ENCODE measurements at places on chromosomes 2 and 18.

DNA sequence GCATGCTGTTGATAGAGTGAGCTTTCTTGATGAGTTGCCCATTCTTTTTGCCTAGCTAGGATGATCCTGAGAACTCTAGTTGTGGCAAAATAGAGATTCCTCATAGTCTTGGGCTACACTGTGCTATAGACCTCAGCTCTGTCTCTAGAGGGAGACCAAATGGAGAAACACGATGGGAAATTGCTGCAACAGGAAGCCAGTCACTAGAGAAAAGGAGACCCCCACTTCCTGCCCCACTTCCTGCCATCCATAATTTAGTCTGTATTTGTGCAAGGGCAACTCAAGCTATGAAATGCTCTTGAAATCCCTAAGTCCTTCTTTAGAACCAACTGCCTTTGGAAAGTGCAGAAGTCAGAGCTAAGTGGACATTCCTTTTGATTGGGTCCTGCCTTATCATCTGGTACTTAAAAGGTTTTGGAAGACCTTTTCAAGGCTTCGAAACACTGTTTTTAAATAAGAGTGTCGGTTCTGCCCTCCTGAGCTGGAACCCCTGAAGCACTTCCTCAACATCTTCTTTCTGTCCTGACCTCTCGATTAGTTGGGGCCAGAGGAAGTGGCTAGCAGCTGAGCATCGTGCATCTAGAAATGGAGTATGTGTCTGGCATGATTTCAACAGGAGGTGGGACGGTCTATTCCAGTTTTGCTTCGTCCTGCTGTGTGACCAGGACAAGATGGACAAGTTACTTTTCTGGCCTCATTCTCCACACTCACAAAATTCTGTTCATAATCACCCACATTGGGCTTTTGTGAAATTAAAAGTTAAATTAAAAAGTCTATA lies 8.6 kb upstream of the KCNE4 start:
- no peak for DNase-seq

GRCh38 chr2:69422198-69422597 lies 15.0 kb downstream of the NFU1 start:
- no peak for DNase-seq

GRCh38 chr18:9869715-9870430 lies 15.9 kb upstream of the TXNDC2 start:
- no peak for DNase-seq

DNA sequence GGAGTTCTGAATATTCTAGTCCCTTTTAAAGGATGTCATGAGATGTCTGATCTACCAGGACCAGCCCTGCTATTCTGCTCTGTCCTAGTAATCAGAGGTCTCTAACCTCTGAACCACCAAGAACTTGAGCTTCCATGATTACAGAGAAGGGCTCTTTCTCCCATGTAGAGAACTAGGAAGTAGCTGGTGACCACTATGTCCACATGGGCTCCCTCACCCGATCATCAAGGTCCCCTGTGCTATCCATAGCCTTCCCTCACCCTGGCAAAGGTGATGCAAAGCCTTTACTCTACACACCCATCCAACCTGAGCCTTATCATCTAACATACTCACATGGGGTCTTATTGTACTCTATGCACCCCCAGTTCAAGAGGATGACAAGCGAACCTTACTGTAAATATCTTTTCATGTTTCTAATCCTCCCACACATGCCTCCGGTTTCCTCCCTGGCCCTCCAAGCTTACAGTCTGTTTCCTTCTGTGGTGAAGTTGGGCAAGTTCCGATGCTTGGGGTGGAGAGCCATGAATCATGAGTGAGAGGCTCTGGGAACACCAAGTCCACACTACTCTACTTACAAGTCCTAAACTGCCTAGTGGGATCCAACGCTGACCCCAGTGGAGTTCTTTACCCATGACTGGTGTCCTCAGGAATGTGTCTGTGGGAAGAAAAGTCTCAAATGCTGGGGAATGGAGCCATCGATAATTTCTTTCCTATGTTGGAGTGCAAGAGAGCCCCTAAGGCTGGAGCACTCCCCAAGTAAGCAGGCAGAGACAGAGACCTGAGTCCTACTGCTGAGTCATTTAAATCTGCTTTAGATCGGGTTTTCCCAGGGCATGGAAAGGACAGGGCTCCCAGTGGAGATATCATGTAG lies 73.3 kb upstream of the KLF7 start:
- DNase-seq, result peak; percentile 64

GRCh38 chr18:59238385-59238784 lies 18.4 kb downstream of the GRP start:
- DNase-seq, result no peak

DNA sequence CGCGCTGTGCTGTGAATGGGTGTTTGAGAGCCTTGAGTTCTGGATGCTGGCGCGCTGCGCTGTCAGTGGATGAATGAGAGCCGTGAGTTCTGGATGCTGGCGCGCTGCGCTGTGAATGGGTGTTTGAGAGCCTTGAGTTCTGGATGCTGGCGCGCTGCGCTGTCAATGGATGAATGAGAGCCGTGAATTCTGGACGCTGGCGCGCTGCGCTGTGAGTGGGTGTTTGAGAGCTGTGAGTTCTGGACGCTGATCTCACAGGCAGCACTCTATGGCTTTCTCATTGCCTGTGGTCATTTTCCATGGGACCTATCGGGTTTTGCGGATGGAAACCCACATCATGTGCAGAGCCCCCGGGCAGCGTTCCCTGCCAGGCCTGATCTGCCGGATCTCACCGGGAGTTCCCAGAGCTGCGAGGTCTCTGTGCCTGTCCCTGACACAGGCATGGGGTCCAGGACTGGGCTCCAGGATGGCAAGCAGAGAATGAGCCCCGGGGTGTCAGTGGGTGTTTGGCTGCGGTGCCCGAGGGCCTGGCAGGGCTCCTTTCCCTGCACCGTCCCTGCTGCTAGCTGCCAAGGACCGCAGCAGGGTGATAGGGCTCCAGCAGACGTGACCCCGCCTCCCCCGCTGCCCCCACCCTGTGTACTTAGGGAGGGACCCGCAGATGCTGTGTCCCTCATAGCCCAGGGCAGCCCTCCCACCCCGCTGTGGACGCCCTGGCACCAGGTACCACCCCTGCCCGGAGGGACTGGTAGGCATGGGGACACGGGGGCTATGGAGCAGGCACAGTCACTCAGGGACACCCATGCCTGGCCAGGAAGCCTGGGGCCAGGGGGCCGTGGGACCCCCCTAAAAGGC lies 9.7 kb downstream of the PDCD1 start:
- no peak for DNase-seq

DNA sequence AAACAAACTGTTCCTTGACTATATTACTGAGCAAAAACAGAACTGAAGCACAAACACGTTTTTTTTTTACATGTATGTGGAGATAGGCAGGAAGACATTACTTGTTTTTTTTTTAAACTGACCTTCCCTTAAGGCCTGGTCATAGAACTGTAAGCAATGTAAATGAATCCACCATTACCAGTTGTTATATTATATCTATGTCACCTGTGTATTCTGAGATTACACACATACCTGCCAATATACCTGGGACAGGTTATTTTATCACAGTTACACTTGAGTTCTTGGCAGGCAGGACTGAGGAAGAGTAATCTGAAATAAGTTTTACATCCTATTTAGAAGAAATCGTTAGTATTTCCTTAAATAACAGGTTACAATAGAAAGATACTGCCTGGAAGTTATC lies 155.3 kb downstream of the BAZ2B start:
- DNase-seq, result no peak

Measured in GOT3 (cell line).